ENCODE measurements at places on chromosomes 4 and X. TPM values are rescaled to one million over a fixed set of nuclear protein-coding genes. Genes with fewer than 3 reads are reported as not detected.

- DNase-seq, result no peak
These were observed 4.2 kb upstream of the PPARGC1A start for GRCh38 chr4:23894021-23894420.

- DNase-seq, result no peak
These were observed 56.6 kb upstream of the BCOR start for GRCh38 chrX:40154250-40154852.

The XKRX gene
- not detected for polyA plus RNA-seq

The GLUD2 gene
- polyA plus RNA-seq, result 1.6 TPM

DNA sequence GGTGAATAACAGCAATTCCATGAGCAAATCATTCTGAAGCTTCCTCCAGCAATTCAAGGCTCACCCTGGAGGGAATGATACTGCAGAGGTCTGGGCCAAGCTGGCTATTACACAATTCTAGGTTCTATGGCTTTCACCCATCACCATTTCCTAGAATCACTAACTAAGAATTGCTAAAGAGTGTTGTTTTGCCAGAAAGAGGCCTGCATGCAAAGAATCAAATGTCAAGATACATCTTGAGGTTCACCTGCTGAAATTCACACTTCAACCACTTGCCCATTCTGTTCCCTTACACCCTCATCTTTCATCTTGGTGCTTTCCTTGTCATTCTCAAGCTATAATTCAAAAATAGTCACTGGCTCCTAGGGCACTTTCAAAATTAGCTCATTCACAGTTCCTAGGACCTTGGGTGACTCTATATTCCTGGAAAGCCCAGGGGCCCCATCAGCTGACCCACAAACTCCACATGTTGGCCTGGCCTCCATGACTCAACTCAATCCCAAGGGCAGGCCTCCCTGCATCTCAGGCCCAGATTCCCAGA, 7.0 kb downstream of the APBB2 start:
- no peak for DNase-seq

GRCh38 chr4:176529574-176529973, 209.8 kb downstream of the SPCS3 start:
- DNase-seq, result no peak

The CT83 gene
- not detected for polyA plus RNA-seq

- DNase-seq, result no peak
These were observed 101.6 kb upstream of the PPARGC1A start for GRCh38 chr4:23991444-23991843.

DNA sequence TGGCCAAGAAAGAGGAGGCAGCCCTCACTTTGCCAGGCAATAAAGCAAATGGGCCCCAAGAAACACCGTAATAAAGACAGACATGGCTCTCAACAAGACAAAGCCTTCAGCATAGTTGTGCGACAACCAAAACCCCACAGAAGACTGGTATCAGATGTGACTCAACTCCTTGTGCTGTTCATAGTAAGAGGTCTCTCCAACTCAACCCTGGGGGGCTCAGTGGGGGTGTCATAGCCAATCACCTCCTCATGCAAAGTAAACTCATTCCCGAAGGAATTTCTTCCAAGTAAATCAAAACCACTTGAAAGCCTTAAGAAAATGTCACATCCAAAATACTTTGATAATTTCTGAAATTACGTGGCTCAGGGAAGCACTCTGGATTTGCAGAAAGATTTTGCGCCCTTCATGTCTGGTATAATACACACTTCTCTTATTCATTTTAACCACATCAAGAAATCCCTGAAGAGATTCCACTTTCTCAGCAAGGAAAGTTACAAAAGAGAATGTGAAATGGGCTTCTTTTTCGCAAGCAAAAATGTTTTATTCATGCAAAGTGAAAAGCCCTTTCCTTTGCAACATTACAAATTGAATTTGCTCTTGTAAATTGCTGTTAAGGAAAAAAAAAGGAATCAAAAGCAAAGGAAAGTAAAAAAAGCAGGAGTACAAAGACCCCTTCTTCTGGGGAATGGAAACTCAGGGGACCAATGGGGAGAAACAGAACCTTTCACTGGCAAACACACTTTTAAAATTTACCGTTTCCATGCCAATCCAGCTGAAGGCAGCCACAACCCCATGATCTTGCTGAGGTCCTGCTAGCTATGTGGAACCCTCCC, 137.4 kb downstream of the NSUN7 start:
- DNase-seq, result no peak
